A549 treated with GW870086 at 1 μM for 4 hours (cell line): ENCODE measurements at places on chromosomes 5 and 9. TPM values are rescaled to one million over a fixed set of nuclear protein-coding genes. Genes with fewer than 3 reads are reported as not detected.

Gene TPM2
- 629 to 695 TPM (median 677 TPM) in 5 replicates for total RNA-seq

Gene SRD5A1
- 17.1 to 31.8 TPM (median 29.1 TPM) in 5 replicates for total RNA-seq

Gene TUSC1
- total RNA-seq, result 4.3 to 7.1 TPM (median 6.2 TPM) in 5 replicates

Gene SH2D3C
- total RNA-seq, result 0.06 to 0.07 TPM in 2 of 5 replicates, not detected in the others

Gene ZFP37
- 1.3 to 2.5 TPM (median 2.0 TPM) in 5 replicates for total RNA-seq

Gene FOXD4L4
- total RNA-seq, result 0.06 to 0.07 TPM (median 0.06 TPM) in 3 of 5 replicates, not detected in the others

Gene GABRA1
- total RNA-seq, result not detected in 5 replicates

Gene TEX48
- not detected in 5 replicates for total RNA-seq

Gene PHF24
- 0.07 to 0.29 TPM (median 0.16 TPM) in 5 replicates for total RNA-seq
